Amniotic stem cell (primary cell): ENCODE measurements at places on chromosomes 12 and 14.

DNA sequence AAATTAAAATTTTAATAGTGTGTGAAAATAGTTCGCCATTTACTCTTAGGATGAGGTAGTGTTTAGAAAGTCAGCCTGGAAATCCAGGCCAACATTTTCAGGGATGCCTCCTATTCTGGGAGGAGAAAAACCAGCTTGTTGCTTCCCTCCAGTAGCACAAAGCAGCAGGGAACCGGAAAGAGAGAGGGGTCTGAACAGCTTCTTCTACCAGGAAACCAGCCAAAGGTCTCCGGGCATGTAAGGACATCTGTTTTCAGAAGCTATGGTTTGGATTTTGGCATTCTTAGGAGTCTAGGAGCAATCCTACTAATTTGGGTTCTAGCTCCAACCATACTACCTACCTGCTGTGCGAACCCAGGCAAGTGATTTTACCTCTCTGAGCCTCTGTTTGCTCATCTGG lies 85.3 kb downstream of the DPF3 start:
- DNase-seq = no peak

- DNase-seq = peak; percentile 63
Observed at GRCh38 chr14:54683882-54684794, 117.2 kb downstream of the SAMD4A start.

DNA sequence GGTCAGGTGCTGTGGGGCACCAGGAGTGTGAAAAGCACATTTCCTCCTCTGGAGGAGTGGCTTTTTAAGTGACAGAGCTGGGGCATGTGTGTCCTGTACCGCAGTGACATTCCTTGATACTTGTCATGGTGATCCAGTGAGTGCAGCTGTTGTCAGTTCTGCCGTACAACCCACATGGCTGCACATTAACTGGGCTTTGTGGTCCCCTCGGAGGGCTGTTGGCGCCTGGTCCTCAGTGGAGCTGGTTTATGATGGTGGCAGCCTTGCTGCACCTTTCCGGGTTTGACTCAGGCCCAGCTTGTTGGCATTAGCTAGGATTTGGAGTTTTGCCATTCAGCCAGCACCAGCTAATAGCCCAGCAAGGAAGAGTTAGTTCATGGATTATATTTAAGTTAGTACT lies 77.0 kb downstream of the SLC25A47 start:
- no peak for DNase-seq

- no peak for DNase-seq
Observed at GRCh38 chr14:20460458-20461224, 593 bp downstream of the PIP4P1 start.

DNA sequence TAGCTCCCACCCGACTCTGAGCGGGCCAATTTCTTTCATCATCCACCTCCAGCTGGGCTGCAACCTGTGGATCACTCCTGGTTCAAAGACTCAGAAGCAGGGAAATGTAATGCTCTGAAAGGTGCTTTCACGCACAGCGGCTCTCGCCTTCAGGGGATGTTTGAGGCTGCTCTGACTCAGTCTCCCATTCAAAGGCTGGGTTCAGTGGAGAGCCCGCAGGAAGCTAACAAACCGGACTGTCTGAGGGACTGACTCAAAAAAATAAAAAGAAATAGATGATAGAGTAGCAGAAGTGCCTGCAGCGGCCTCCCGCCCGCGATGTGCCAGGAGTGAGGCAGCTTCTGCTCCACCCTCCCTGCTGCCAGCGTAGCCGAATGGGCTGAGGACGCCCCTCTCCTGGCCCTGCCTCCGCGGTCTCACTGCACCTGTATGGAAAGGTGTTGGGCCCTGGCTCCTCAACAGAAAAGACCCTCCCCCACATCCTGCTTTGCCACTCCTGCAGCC lies 98.0 kb downstream of the GCH1 start:
- DNase-seq = no peak

- no peak for DNase-seq
Observed at GRCh38 chr14:67393689-67394088, 18.3 kb downstream of the PLEK2 start.

GRCh38 chr14:31926123-31926522 lies 151.0 kb upstream of the ARHGAP5 start:
- DNase-seq = peak; percentile 34

GRCh38 chr14:96243785-96244184 lies 12.2 kb upstream of the BDKRB1 start:
- no peak for DNase-seq

DNA sequence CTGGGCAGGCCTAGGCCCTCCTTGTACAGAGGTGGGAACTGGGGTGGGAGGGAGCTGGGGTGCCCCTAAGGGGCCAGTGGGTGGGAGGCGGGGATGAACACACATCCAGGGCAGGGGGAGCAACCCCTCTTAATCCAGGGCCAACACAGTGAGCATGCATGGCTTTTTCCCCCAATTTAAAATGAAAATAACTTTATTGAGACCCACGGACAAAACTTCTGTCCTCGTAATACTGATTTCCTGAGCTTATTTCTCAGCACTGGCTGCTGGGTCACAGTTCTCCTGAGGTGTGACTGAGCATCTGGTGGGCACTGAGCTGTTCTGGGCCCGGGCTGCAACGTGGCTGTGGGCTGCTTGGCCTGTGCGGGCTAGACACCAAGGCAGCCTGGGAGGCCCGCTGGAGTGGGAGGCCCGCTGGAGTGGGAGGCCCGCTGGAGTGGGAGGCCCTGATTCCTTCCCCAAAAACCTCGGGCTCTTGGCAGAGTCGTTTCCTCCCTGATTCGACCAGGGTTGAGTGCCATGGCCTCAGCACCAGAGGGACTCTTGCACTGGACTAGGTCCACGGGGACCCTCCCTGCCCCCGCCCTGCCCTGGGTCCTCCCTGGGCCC lies 24.9 kb upstream of the TRAF3 start:
- no peak for DNase-seq

DNA sequence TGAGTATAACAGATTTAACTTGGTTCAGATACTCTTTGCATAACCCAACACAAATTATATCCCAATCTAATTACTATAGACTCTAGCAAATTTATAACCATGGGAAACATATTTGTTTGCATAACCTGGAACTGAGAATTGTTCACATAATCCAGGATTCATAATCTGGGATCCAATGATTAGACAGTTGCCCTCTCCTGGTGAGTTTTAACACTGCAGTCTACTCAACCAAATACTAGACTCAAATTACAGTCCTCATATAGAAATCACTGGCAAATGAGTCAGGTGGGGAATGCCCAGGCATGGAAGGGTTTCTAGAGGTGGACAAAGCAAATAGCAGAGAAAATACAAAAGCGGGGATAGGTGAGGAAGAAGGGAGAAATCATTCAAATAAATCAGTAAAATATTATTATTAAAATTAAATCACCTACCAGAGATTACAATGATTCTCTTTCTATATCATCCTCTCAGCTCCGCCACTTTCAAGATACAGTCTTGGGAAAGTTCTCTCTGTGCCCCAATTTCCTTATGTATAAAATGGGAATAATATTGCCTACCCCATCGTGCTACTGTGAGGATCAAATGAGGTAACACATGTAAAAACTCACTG lies 9.4 kb downstream of the GCH1 start:
- no peak for DNase-seq

- DNase-seq = no peak
Observed at GRCh38 chr14:31084385-31084784, 58.2 kb upstream of the STRN3 start.

- no peak for DNase-seq
Observed at GRCh38 chr14:95235767-95236166, 78.4 kb upstream of the DICER1 start.

GRCh38 chr14:59148334-59148900 lies 40.0 kb upstream of the DAAM1 start:
- DNase-seq = no peak

DNA sequence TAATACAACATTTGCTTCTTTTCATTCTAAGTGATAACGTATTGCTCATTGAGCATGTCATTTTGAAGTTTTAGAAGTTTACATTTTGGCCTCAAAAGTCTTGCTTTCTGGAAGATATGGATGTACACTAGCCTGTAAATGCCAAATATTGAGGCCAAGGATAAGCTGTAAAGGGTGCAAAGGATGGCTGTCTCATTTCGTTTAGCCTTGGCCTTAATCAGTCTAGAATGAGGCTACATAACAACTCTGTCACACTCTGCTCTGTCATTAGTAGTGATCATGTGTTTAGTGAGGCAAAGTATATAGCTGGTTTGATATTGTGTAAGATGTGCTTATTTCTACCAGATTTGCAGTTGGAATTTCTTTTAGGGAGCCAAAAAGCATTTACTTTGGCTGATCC lies 344.5 kb downstream of the TMTC2 start:
- DNase-seq = no peak

- peak; percentile 90 for DNase-seq
Observed at GRCh38 chr14:55071870-55072640, 20.6 kb downstream of the MAPK1IP1L start.

DNA sequence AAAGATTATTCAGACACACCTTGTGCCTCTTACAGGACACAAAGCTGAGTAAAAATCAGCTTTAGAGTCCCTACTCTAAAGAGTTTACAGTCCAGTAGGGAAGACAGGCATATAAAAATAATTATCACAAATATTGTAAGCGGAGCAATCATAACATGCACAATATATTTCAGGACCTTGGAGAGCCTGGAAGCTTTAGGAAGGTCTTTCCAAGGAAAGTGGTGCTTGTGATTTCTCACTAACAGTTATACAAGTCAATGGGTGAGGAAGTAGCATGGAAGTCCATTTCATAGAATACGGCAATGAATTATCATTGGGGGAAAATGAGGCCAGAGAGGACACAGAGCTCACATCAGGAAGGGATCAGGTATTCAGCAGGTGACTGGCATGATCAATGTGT lies 268.3 kb downstream of the C12orf50 start:
- no peak for DNase-seq

- DNase-seq = no peak
Observed at GRCh38 chr12:80100591-80100990, 1.3 kb downstream of the OTOGL start.

- no peak for DNase-seq
Observed at GRCh38 chr14:63713058-63713457, 14.8 kb downstream of the SGPP1 start.

GRCh38 chr12:88309546-88309945 lies 167.4 kb downstream of the TMTC3 start:
- peak; percentile 4 for DNase-seq

DNA sequence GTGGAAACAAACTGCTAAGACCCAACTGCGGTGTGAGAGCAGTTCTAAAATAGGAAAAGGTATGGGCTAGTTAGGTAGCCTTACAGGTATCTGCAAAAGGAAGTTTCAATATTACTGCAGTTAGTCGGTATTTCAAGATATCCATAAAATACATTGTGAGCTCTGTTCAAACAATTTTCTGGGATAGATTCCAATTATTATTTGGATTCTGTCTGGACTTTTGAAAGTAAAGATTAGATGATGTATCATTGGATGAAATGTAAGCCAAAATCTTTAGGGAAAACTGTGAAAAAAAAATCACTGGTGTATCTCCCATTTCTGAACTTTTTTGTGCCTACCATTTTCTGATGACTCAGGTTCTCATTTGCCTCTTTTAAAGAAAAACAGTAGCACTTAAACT lies 621.6 kb downstream of the CCER1 start:
- DNase-seq = no peak

- DNase-seq = no peak
Observed at GRCh38 chr12:113244047-113244460, 22.8 kb downstream of the TPCN1 start.

DNA sequence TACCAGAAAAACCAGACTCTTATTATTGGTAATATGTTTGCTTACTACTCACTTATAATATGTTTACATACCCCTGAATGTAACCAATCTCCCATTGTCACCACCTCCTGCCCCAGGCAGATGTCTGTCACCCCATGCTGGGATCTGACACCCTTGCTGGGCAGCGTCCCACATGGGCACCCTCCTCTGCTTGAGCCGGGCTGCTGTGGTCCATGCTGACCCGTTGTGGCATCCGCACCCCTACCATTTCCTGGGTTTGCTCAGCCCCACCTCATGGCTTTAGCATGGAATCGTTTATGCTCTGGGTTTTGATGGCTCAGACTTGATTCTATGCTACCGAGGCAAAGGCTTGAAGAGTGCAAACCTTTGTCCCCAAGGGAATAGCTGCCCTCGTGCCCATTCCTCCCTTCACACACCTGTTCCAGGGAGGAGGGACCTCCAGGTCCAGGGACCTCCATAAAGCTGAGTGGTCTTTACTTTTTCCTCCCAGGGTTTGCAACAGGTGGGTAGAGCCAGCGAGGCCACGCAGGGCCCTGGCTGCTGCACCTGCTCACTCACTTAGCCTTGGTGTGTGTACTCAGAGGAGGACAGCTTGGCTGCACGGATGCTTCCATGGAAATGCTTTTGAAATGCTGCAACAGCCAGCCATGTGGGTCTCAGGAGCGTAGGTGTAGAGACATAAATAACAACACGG lies 68.7 kb downstream of the PRMT8 start:
- DNase-seq = no peak

DNA sequence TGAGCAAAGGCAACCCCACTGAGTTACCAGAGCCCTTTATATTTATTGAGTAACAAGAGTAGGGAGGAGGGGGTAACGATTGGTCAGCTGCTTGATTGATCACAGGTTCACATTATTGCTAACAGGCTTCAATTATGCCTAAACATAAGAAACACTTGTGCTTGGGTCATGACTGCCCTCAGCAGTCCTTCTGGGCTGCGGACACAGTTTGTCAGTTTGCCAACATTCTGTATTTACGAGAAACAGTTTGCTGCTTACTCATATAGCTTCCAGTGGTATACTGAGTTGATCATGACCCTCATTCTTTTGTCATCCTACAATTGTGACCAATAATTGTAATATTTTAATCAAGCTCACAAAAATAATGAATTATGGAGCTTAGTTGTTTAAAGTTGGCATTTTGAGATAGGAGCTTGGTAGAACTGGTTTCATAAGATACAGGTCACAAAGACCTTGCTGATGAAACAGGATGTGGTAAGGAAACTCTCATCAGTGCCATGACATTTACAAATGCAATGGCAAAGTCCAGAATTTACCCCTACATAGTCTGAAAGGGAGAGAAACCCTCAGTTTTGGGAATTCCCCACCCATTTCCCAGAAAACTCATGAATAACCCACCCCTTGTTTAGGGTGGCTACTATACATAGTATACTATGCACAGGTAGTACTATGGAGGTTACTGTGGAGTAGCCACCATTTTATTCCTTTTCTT lies 1421.0 kb upstream of the FLRT2 start:
- no peak for DNase-seq

DNA sequence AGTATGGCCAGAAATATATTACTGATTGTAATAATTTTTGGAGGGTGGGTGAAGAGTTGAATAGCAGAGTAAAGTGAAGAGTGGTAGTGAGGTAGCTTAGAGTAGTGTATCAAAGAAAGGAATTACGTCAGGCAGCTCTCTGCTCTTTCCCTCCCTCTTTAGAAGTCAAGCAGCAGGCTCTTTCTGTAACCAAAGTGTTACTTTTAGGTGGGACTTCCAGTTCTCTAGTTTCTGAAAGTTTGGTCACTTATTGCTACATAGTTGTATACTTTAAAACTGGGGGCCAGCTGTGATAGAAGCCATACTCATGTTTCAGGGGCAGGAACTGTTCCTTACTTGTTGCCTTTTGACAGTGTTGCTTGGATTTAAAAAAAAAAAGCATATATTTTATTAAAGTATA lies 30.6 kb downstream of the ATF7IP start:
- DNase-seq = no peak

GRCh38 chr12:48910196-48910595 lies 15.1 kb downstream of the FKBP11 start:
- no peak for DNase-seq
